ENCODE measurements at places on chromosomes 2 and 18.

DNA sequence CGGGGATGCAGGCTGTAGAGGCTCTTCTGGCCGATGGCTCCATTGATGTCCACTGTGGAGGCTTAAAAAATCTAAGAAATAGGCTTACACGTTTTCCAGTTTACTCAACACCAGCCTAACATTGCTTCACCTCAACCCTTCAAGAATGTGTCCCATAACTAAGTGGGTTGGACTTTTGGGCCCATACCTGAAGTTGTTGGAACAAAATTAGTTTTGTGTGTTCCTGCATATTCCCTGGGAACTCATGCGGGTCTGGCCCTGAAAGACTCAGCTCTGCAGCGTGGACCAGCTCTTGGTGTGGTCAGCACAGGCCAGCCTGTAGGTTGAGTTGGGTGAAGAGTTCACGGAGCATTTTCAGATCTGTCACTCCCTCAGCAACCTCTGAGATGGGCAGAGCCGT, 38.5 kb downstream of the SH3BP4 start:
- DNase-seq, result no peak

- no peak for DNase-seq
Measured at GRCh38 chr18:42025974-42026625, 71.1 kb downstream of the PIK3C3 start.

- DNase-seq, result no peak
Measured at GRCh38 chr2:109421101-109421500, 192.7 kb downstream of the SEPTIN10 start.

- no peak for DNase-seq
Measured at GRCh38 chr2:152602750-152603149, 114.5 kb downstream of the PRPF40A start.

DNA sequence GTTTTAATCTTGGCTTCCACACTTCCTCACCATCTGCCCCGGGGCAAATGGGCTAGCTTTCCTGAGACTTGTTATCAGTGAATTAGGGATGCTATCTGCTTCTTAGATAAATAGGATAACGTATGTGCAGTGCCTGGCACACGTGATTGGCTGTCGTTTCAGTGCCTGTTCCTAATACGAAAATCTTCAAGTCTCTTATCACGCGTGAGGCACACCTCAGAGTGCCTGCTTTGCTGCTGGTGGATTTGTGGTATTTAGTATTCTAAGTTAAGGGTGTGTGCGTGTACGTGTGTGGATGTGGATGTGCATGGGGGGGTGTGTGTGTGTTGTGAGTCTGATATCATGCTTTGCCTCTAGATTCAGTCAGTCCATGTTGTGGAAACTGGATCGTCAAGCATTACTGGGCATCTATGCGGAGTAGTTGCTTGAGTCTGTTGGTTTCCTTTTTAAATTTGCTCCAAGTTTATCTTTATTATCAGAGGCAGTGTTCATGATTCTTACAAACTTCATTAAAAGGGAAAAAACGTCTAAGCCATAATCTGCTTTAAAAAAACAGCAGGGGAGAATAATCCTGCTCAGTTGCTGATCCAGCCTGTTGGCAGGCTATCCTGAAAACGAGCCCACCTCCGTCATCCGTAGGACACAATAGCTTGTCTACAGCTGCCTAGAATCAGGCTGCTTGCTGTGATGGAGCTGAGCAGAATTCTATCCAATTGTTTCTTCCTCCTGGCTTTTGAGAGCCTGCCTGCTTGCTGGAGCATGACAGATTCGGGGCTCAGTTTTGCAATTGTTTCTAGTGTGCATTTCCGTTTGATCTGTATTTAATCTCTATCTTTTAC, 6.6 kb downstream of the SH3RF3 start:
- DNase-seq, result no peak

DNA sequence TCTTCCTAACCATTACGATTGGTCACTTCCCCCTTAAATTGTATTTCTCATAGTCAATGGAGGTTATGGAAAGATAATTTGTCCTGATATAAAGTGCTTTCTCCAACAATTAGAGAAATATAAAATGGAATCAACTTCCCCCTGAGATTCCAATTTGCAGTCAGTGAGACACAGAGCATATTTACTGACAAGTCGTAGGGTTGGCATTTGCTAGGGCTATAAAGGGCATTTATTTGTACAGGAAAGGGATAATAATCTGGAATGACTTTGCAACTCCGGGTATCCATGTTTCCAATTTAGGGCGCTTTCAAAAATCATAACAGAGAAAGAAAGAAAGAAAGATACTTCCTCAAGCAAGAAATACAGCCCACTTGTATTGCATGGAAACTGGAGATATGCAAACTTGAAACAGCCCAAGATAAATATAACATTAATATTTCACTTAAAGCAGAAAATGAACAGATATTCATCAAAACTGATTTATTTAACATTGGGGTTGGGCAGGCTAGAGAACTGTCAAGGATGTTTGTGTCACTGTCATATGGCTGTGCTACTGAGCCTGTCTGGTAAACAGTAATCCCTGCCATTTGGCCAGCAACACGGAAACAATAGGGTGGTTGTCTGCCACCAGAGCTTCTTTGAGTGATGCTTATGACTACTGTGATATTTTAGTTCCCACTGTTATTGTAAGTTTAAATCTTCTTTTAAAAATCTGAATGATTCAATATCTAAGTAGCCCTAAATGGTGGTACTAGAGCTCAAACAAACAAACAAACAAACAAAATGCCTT, 621.8 kb downstream of the LRP1B start:
- no peak for DNase-seq

DNA sequence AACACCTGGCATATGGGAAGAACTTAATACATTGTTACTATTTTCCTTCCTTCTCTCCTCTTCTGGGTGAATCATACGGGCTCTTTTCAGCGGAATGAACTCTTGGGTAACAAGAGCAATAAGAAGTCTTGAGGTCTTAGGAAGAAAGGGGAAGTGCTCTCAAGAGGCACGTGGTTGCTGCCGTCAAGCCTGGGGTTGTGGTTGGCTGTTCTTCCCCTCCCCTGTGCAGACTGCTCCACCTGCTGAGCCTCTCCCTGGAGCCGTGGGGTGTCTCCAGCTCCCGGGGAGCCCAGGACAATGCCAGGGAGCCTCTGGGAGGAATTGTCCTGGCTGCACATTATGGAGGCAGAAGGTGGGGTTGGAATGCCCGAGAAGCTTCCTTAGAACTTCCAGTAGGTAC, 19.4 kb downstream of the TOGARAM2 start:
- DNase-seq, result no peak

DNA sequence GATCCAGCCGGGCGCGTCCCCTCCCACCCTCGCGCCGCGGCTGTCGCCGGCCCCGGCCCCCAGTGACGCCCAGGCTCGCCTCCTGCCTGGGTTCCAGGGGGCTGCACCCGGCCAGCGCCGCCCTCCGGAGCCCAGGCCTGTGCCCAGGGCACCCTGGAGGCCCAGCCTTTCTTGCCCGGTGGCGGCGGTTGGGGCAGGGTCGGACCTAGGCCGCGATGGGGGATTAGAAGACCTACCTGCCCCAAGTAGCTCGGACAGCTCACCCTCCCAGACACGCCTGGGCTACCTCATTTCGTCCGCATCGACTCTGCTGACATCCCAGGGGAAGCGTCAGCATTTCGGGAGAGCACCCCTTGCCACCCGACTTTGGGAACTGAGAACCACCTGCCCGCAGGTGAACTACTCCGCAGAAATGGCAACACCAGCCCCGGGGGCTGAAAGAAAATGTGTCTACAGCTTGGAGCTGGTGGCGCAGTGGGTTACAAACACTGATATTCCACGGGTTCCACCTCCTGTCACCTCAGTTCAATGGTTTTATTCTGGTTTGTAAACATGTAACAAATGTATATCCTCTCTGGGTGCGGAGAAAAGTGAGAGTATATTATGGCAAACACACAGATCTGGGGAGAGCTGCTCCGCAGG, 834 bp upstream of the ARL4C start:
- no peak for DNase-seq
